Stimulated activated CD8-positive, alpha-beta memory T cell treated with anti-CD3 and anti-CD28 coated beads, Interleukin-15, amount 100 ng/mL, for 4 hours (primary cell): ENCODE measurements at places on chromosomes 16 and 17.

DNA sequence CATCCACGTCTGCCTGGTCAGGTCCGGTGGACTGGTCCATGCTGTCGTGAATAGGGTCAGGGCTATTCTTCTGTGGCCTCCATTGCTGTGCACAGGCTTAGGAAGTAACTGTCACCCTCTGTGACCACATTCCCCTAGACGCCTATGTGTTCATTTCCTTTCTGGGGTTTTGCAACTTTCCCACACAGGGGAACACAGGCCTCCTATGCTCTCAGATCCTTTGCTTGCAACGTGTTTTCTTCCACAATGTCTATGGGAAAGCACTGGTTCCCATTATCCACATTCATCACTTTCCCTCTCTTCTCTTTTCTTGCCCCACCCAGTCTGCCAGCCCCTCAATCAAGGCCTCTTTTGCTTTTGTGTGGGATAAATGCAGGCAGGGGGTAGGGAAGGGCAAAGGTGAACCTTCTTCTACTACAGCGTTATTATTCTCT lies 43.2 kb upstream of the DNAJA2 start:
- DNase-seq = no peak

DNA sequence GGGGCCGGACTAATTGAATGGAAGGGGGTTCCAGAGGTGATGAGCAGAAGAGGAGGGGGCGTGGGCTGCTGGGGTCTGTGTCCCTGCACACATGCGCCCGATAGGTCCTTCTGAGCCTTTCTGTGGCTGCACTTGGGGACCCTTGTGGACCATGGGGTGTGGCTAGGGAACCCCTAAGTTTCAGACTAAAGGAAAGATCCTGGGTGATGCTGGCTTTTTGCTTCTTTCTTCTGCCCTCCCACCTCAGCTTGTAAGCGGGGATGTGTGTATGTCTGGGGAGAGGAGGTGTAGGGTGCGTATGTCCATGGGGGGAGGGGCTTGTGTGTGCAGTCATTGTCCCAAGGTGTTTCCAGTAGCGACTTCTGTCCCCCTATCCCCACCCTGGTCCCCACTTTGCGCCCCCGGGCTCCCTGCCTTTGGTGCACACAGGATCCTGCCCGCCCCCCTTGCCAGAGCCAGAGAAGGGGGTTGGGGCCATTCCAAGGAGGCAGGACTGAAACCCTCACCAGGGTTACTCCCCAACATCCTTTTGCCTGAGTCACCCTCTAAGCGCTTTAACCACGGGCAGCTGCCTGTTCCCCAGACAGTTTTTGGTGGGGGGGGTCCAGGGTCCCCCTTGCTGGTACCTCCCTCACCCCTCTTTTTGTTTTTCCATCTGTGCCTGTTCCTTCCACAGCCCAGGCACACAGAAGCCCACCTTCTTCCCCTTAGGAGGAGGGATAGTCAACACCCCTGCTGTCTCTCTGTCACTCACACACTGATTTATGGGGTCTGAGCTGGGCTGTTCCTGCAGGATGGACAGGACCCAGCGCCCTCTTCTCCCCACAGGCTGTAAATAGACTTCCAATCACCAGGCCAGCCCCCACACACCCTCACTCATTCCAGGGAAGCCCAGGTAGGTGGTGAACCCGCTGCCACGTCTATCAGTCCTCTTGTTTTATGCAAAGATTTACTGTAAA lies 83.2 kb downstream of the ARHGAP23 start:
- no peak for DNase-seq

DNA sequence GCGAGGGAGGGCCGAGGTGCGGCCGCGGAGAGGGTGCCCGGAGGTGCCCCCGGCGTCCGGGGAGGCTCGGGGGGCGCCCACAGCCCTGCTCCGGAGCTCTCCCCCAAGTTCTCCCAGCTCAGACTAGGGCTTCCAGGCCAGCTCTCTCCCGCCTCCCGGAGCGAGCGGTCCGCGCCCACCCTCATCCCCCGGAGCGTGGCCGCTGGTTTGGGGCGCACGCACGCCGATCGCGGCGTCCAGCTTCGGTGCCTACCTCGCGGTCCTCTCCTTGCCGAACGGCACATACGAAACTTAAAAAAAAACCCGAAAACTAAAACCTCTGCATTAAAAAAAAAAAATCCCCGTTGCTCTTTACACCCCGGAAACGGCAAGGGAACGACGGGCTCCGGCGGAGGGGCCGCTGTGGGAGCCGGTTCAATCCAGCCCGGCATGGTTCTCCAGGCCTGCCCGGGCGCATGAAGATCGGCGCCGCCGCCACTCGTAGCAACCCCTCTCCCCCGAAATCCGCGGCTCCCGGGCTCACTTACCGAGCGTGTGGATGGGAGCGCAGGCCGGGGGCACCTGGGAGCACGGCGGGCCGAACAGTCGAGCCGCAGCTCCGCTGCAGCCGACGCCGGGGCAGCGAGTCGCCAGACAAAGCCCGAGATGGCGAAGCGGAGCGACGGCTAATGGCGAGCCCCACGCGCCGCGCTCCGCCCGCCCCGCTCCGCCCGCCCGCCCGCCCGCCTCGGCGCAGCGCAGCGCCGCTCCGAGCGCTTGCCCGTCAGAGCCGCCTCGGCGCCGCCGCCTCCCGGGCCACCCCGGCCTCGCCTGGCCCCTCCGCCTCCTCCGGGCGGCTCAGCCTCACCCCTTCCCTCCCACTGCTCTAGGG lies 973 bp upstream of the UBTF start:
- no peak for DNase-seq

GRCh38 chr17:77474292-77474988 lies 333.7 kb downstream of the SEC14L1 start:
- no peak for DNase-seq

GRCh38 chr17:1683459-1683858 lies 1.2 kb downstream of the PRPF8 start:
- no peak for DNase-seq

DNA sequence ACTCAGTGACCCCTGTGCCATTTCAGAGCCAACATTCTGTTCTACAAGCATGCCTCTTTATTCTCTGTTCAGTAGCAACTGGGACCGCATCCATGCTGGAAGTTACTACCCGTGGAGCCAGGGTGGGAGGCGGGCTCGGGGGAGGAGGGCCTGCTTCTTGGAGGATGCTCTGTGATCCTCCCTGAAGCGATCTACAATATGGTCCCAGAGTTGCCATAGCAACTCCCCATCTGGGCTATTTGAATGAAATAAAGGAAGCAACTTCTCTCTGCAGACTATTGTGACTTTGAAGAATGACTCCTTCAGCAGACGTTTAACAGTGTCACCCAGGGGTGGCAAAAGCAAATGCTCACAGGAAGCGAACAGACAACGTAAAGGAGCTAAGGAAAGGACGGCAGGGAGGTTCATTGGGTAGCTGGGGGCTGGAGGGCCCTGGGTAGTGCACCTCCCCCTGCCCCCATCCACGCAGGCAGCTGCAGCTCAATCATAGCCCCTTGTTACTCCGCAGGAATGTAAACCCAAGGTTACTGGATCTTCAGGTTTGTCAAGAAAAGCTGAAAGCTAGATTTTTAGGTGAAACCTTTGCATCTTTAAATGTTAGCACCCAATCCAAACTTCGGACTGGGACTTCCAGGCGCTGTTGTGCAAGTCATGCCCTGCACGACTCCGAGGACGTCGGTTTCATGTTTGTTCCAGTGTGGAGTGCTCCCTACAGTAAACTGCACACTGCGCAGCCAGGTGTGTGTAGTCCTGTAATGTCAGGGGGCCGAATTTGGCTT lies 51.1 kb upstream of the MEAK7 start:
- DNase-seq = no peak
